Activated T-helper 9 cell treated with anti-CD3 and anti-CD28 coated beads, Interleukin-2, amount 50 U/mL, for 16 hours (primary cell): ENCODE measurements at places on chromosomes 4 and X.

DNA sequence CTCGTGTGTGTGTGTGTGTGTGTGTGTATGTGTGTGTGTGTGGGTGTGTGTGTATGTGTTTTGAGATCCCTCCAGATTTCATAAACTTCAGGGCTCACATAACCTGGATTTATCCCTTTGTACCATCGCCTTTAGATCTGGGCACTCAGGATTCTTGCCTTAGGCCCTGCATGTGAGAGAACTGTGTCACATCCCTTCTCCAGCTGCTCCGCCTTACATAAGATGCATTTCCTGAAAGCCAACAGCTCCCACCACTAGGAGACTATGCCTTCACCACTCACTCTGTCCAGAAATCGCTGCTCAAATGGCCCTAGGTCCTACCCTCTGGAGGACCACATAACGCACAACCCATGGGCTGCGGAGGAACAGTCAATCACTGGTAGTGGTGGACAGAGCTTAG, 348.8 kb downstream of the CCSER1 start:
- no peak for DNase-seq

- no peak for DNase-seq
Measured at GRCh38 chr4:71253545-71253944, 85.3 kb upstream of the SLC4A4 start.

DNA sequence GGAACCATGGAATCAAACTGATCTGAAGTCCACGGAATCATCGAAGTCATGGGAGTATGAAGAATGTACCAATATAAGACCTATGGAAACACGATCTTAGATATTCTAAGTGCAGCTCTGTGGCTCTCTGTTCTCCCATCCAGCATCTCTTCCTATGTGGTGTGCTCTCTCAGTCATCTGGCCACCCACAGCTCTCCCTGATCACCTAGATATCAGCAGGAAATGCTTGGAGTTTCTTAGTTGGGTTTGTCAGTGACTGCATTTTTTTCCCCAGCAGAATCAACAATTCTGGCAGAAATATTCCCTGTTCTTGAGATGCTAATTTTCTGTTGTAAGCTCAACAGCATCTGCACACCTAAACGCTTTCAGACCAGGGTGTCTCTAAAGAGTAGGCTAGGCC, 94.1 kb downstream of the GC start:
- no peak for DNase-seq

DNA sequence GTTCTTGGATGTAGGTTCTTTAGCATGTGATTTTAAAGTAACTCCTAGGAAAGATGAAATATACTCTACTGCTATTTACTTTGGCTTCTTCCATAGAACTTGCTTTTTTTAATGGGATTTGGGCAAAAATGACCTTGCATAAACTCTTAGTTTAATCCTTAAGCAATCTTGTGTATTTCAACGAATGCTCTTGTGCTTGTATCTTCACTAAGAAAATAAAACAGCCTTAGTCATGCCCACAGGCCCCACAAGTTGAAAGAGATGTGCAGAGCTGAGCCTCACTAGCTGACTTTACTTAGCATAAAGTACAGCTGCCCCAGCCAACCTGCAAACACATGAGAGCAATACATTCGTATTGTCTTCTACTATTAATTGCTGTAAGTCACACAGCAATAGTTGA, 1609.2 kb downstream of the STIM2 start:
- DNase-seq = no peak

- DNase-seq = no peak
Measured at GRCh38 chrX:86148594-86148993, 343 bp downstream of the DACH2 start.

DNA sequence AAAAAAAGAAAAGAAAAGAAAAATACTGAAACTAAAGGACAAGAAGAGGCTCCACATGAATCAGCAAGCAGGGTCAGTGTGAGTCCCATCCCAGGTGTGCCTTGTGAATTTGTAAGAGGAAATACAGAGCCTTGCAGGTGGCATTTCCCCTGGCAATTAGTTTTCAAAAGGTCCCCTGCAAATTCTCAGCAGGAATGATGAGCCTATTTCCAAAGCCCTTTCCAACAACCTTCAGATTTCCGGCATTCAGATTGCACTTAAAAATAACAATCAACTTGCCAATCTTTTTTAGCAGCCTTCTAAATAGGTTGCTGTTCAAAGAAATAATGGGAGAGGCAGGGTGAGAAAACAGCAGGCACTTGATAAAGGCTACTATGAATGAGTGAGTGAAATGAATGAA, 66.4 kb upstream of the OR13H1 start:
- no peak for DNase-seq

- DNase-seq = no peak
Measured at GRCh38 chr4:995311-996026, 2.3 kb upstream of the SLC26A1 start.

DNA sequence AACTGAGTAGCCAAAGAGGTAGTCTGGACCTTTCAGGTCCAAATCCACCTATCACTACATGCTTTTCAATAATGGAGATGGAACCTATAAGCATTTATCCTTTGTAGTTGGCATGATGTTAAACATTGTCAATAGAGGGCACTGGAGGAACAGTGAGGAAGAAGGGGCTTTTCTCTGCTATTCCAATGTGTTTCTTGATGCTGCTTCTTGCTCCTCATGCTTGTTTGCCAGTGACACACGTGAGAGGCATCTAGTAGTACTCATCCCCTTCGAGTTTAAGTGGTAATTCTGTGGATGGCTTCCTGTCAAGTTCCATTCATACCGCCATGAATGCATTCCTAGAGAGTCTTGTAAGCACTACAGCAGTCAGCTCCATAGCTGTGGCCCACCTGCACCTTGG, 84.0 kb downstream of the NAA11 start:
- no peak for DNase-seq

GRCh38 chr4:33802578-33802977, 2441.7 kb downstream of the ARAP2 start:
- no peak for DNase-seq

GRCh38 chrX:119477812-119478232, 9.6 kb downstream of the SLC25A5 start:
- no peak for DNase-seq

DNA sequence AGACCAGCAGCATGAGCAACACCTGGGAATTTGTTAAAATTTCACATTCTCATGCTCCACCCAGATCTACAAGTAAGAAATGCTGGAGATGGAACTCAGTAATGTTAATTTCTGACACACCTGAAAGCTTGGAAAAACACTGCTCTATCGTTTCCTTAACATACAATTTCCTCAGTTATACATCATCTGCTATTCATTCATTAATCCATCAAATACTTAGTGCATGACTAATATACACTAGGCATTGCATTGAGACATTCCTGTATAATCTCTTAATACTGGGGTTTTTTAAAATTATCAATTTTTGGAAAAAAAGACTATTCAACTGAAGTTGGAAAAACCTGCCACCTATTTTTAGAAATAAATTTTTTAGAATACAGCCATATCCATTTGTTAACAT, 106.1 kb downstream of the CHM start:
- DNase-seq = no peak
